SW 1271 (cell line): ENCODE measurements at places on chromosomes 16 and 17.

GRCh38 chr16:5951486-5951885 lies 853.9 kb upstream of the EEF2KMT start:
- DNase-seq = no peak

GRCh38 chr16:81739503-81739902 lies 39.6 kb upstream of the PLCG2 start:
- no peak for DNase-seq

- no peak for DNase-seq
Observed at GRCh38 chr16:3715430-3715829, 1.9 kb downstream of the TRAP1 start.

GRCh38 chr16:66844342-66845079 lies at the start of gene CA7:
Gene CA7, plus strand, starts transcription at chr16:66844414. Its CDS starts 74 bp downstream, at chr16:66844488.
- no peak for DNase-seq

DNA sequence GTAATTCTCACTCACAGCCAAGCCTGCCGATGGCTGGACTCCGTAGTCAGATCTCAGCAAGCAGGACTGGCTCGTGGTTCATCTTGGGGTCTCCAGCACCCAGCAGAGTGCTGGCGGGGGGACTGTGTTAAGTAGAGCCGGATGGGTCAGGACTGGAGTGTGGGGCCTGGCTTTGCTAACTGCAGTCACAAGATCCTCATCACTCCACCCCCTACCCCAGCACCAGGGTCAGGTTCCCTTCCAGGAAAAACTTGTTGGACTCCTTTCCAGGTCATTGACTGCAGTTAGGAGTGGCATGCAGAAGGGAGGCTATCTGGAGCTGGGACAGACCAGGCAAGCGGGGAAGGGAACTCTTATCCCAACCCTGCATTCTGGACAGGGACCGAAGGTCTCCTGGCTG lies 6.0 kb downstream of the CIITA start:
- no peak for DNase-seq

GRCh38 chr17:31736855-31737625 lies 122.0 kb downstream of the COPRS start:
- DNase-seq = no peak

GRCh38 chr17:17468217-17469010 lies 8.4 kb upstream of the MED9 start:
- no peak for DNase-seq

- DNase-seq = no peak
Observed at GRCh38 chr17:37762666-37763065, 17.8 kb upstream of the HNF1B start.

DNA sequence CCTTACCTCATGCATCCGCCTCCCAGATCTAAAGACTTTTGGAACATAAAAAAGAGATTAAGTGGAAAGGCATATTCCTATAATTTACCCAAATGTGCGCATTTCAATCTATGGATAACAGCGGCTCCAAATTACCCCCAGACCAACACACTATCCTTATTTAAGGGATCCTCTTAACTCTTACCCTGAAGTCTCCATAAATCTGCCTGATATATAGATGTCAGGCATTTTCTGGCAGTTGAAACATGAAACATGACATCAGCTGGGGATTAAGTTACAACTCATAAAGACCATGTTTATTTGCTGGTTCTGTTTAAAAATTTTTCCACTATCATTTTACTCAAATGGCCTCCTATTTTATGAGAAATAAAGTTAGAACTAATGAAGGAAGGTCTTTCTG lies 478.5 kb upstream of the SALL1 start:
- DNase-seq = no peak

DNA sequence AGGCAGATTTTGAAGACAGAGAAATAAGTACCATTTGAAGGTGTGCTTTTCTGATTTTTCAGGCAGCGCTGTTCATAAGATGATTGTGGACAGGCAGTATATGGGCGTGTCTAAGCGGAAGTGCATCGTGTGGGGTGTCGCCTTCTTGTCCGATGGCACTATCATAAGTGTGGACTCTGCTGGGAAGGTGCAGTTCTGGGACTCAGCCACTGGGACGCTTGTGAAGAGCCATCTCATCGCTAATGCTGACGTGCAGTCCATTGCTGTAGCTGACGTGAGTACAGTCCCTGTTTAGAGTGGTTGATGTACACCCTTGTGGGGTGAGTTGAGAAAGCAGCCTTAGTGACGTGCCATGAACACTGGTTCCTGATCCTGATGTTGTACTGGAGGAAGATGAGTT lies 10.7 kb downstream of the UTP4 start:
- DNase-seq = no peak

GRCh38 chr17:51165680-51166197 lies 472 bp upstream of the NME2 start:
- no peak for DNase-seq

GRCh38 chr17:39782481-39782880 lies 44.7 kb downstream of the GRB7 start:
- DNase-seq = no peak
